ENCODE measurements at places on chromosomes 4 and X. TPM values are rescaled to one million over a fixed set of nuclear protein-coding genes. Genes with fewer than 3 reads are reported as not detected.

TMEM47 gene
- 43.4 TPM for total RNA-seq

CCNA2 gene
- total RNA-seq: 8.0 TPM

HDX gene
- total RNA-seq: 17.8 TPM

PABPC1L2A gene
- total RNA-seq: 0.78 TPM

COL25A1 gene
- 6.4 TPM for total RNA-seq

ETDA gene
- total RNA-seq: not detected

PRR32 gene
- not detected for total RNA-seq

DIPK2B gene
- total RNA-seq: 1.7 TPM

ZCCHC18 gene
- total RNA-seq: 12.0 TPM

CXCL11 gene
- not detected for total RNA-seq

GYPB gene
- total RNA-seq: 3.4 TPM

DCAF4L1 gene
- total RNA-seq: under 0.01 TPM

PWWP3B gene
- 1.4 TPM for total RNA-seq

ADH7 gene
- not detected for total RNA-seq

WDR13 gene
- total RNA-seq: 80.0 TPM

DDX53 gene
- total RNA-seq: not detected

BRS3 gene
- total RNA-seq: not detected

LGI2 gene
- 1.7 TPM for total RNA-seq

GC gene
- 0.31 TPM for total RNA-seq

TECRL gene
- under 0.01 TPM for total RNA-seq

COX7B2 gene
- not detected for total RNA-seq

ARMCX1 gene
- 118 TPM for total RNA-seq

PARM1 gene
- 8.6 TPM for total RNA-seq

CD38 gene
- 6.1 TPM for total RNA-seq

RAB9B gene
- 36.3 TPM for total RNA-seq

PRIMPOL gene
- 43.8 TPM for total RNA-seq

FAM47E gene
- total RNA-seq: 3.9 TPM

DTHD1 gene
- 0.94 TPM for total RNA-seq

ASMT gene
- total RNA-seq: 0.62 TPM

CDKL2 gene
- total RNA-seq: 59.4 TPM

HPGD gene
- total RNA-seq: 4.2 TPM

SPANXB1 gene
- total RNA-seq: not detected

DDIT4L gene
- 0.16 TPM for total RNA-seq

PNMA5 gene
- 3.0 TPM for total RNA-seq

DRP2 gene
- 4.2 TPM for total RNA-seq

LANCL3 gene
- 1.4 TPM for total RNA-seq

CDKL5 gene
- total RNA-seq: 75.0 TPM

FMR1NB gene
- not detected for total RNA-seq

HPSE gene
- 1.6 TPM for total RNA-seq
